ENCODE measurements at places on chromosomes 2 and 18. TPM values are rescaled to one million over a fixed set of nuclear protein-coding genes. Genes with fewer than 3 reads are reported as not detected.

AUP1 gene
- 118 TPM for polyA plus RNA-seq

AOX1 gene
- 127 TPM for polyA plus RNA-seq

GRCh38 chr2:26745609-26746327 lies 18.3 kb upstream of the SLC35F6 start:
- peak; percentile 93 for DNase-seq

DNA sequence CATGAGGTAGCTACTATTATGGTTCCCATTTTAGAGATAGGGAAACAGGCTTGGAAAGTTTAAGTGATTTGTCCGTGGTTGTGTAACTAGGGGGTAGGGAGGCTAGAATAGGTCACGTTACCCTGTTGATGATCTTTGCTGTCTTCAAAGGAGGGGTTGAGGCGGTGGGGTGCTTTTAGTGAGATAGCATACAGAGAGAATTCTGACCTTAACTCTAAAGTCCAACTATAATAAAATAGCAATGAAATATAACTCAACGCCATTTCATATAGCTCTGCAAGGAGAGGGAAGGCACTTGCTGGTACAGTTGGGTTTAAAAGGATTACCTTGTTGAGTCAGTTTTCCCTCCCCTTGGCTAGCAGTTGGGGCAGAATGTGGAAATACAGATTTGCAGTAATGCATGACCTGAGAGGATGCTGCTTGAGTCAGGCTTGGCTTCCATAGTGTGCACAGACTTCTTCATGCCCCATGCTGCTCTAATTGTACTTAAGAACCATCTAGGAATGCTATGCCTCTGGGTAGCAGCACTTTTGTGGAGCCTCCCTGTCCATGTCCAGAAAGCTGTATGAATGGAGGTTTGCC lies 143.9 kb downstream of the LTBP1 start:
- no peak for DNase-seq

GRCh38 chr2:156005999-156006712 lies 326.4 kb downstream of the NR4A2 start:
- no peak for DNase-seq

GRCh38 chr2:163878718-163879117 lies 142.9 kb upstream of the FIGN start:
- DNase-seq, result peak; percentile 54

Measured in adrenal gland (tissue), 19 donors.